ENCODE measurements at places on chromosomes 3 and 15. TPM values are rescaled to one million over a fixed set of nuclear protein-coding genes. Genes with fewer than 3 reads are reported as not detected.
A peak's percentile ranks its signal among the peaks of the same experiment; 100 is the strongest.

CHST13 gene
- total RNA-seq = not detected

WDR53 gene
- 19.5 TPM for total RNA-seq

GRCh38 chr3:48990636-48991469 is 812 bp downstream of the P4HTM start:
- H3K36me3 ChIP-seq = peaks cover 21% of the 10 kb centered on the region
- peak overlapping the region; percentile 95 for H3K27ac ChIP-seq
- no peaks in the 10 kb centered on the region for H3K27me3 ChIP-seq
- peak; percentile 48 for DNase-seq
- H3K4me1 ChIP-seq = peaks cover 58% of the 10 kb centered on the region

DNA sequence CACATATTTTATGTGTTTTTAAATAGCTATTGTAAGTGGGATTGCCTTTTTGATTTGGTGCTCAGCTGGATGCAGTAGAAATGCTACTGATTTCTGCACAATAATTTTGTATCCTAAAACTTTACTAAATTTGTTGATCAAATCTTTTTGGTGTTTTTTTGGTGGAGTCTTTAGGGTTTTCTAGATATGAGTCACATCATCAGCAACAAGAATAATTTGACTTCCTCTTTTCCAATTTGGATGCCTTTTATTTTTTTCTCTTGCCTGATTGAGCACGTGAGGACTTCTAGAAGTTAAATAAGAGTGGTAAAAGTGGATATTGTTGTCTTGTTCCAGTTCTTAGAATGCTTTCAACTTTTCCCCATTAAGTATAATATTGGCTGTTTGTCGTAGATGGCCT is 51.3 kb downstream of the TLNRD1 start:
- peaks cover 9% of the 10 kb centered on the region for H3K27me3 ChIP-seq
- no peak overlapping the region for H3K27ac ChIP-seq
- DNase-seq = no peak
- no peaks in the 10 kb centered on the region for H3K36me3 ChIP-seq
- no peak overlapping the region for H3K4me3 ChIP-seq

DNA sequence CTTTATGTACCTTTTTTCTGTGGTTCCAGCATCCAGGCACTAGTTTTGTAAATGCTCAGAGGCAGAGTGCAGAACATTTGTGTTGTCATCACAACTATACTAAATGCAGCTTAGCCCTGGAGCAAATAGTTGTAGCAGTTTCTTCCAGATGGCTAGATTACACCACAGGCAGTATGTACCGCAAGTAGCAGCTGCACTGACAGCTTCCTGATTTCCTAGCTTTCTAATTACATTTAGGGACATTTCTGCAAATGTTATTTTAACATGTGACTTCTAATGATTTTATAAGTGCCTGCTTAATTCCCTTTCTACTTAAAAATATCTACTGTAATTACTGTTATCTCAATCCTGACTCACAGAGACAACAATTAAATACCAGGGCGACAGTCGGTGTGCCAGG is 106.5 kb downstream of the NR2E3 start:
- no peak overlapping the region for H3K4me3 ChIP-seq
- H3K36me3 ChIP-seq = peaks cover 4% of the 10 kb centered on the region
- no peaks in the 10 kb centered on the region for H3K4me1 ChIP-seq
- no peak for DNase-seq

GRCh38 chr3:194888916-194889315 is 203.2 kb downstream of the FAM43A start:
- no peak for DNase-seq
- peaks cover 6% of the 10 kb centered on the region for H3K4me1 ChIP-seq
- H3K27ac ChIP-seq = no peak overlapping the region
- H3K27me3 ChIP-seq = peaks cover 4% of the 10 kb centered on the region
- H3K4me3 ChIP-seq = no peak overlapping the region

GRCh38 chr3:67037615-67038014 is 39.5 kb downstream of the KBTBD8 start:
- no peak overlapping the region for H3K27ac ChIP-seq
- no peaks in the 10 kb centered on the region for H3K36me3 ChIP-seq
- no peaks in the 10 kb centered on the region for H3K4me1 ChIP-seq
- H3K27me3 ChIP-seq = no peaks in the 10 kb centered on the region
- H3K4me3 ChIP-seq = no peak overlapping the region

- H3K36me3 ChIP-seq = no peaks in the 10 kb centered on the region
- H3K27me3 ChIP-seq = no peaks in the 10 kb centered on the region
- H3K4me1 ChIP-seq = peaks cover 1% of the 10 kb centered on the region
Observed at GRCh38 chr15:50798684-50799083, 33.2 kb upstream of the SPPL2A start.

GRCh38 chr3:127192576-127193232 is at the start of gene PRR23E:
Gene PRR23E (plus strand): TSS chr3:127193131. CDS start chr3:127196686, 3,555 bp downstream.
- peaks cover 13% of the 10 kb centered on the region for H3K27me3 ChIP-seq
- no peaks in the 10 kb centered on the region for H3K4me1 ChIP-seq
- no peak within 1 kb of the TSS for H3K4me3 ChIP-seq
- H3K27ac ChIP-seq = no peak within 1 kb of the TSS
- no peak for DNase-seq

GRCh38 chr3:3288255-3288654 is 108.8 kb upstream of the CRBN start:
- H3K36me3 ChIP-seq = no peaks in the 10 kb centered on the region
- DNase-seq = no peak
- no peaks in the 10 kb centered on the region for H3K27me3 ChIP-seq
- H3K27ac ChIP-seq = no peak overlapping the region
- H3K4me3 ChIP-seq = no peak overlapping the region

- H3K27ac ChIP-seq = no peak overlapping the region
- peaks cover 12% of the 10 kb centered on the region for H3K4me1 ChIP-seq
- no peaks in the 10 kb centered on the region for H3K27me3 ChIP-seq
- H3K4me3 ChIP-seq = no peak overlapping the region
- no peaks in the 10 kb centered on the region for H3K36me3 ChIP-seq
Observed at GRCh38 chr15:56913241-56913640, 5.2 kb upstream of the TCF12 start.

GRCh38 chr15:91231703-91232102 is 131.6 kb downstream of the SV2B start:
- peaks cover 31% of the 10 kb centered on the region for H3K27me3 ChIP-seq
- no peak overlapping the region for H3K4me3 ChIP-seq
- H3K27ac ChIP-seq = no peak overlapping the region
- no peaks in the 10 kb centered on the region for H3K4me1 ChIP-seq
- no peak for DNase-seq

- DNase-seq = no peak
- no peak overlapping the region for H3K27ac ChIP-seq
- no peaks in the 10 kb centered on the region for H3K4me1 ChIP-seq
- H3K36me3 ChIP-seq = no peaks in the 10 kb centered on the region
- peaks cover 3% of the 10 kb centered on the region for H3K27me3 ChIP-seq
Observed at GRCh38 chr15:33844597-33844996, 123.7 kb upstream of the CHRM5 start.

- H3K4me1 ChIP-seq = peaks cover 7% of the 10 kb centered on the region
- no peaks in the 10 kb centered on the region for H3K36me3 ChIP-seq
- no peak overlapping the region for H3K4me3 ChIP-seq
- H3K27ac ChIP-seq = no peak overlapping the region
- H3K27me3 ChIP-seq = no peaks in the 10 kb centered on the region
Observed at GRCh38 chr3:113279686-113280085, 68.3 kb downstream of the BOC start.

GRCh38 chr3:13556917-13557316 is 8.0 kb downstream of the FBLN2 start:
- no peak for DNase-seq
- H3K27ac ChIP-seq = no peak overlapping the region
- peaks cover 32% of the 10 kb centered on the region for H3K27me3 ChIP-seq
- H3K4me1 ChIP-seq = no peaks in the 10 kb centered on the region
- no peaks in the 10 kb centered on the region for H3K36me3 ChIP-seq

DNA sequence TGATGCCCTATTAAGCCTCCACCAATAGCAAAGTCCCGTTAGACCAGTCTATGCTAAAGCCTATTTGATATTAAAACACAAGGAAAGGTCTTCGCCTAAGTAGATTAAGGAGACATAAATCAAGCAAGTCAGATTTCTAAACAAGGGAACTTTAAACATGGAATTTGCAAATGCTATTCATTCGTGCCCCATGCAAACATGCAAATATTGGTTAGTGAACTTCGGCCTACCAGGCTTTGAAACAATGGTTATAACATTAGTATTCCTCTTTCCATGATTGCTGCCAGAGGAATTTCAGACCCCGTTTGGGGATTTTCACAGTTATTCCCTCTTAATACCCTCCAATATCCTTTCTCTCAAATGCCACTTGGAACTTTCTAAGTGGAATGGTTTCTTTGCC is 36.9 kb upstream of the ZNF280D start:
- H3K36me3 ChIP-seq = peaks cover 3% of the 10 kb centered on the region
- peaks cover 27% of the 10 kb centered on the region for H3K4me1 ChIP-seq
- H3K27ac ChIP-seq = no peak overlapping the region
- peaks cover 6% of the 10 kb centered on the region for H3K27me3 ChIP-seq

DNA sequence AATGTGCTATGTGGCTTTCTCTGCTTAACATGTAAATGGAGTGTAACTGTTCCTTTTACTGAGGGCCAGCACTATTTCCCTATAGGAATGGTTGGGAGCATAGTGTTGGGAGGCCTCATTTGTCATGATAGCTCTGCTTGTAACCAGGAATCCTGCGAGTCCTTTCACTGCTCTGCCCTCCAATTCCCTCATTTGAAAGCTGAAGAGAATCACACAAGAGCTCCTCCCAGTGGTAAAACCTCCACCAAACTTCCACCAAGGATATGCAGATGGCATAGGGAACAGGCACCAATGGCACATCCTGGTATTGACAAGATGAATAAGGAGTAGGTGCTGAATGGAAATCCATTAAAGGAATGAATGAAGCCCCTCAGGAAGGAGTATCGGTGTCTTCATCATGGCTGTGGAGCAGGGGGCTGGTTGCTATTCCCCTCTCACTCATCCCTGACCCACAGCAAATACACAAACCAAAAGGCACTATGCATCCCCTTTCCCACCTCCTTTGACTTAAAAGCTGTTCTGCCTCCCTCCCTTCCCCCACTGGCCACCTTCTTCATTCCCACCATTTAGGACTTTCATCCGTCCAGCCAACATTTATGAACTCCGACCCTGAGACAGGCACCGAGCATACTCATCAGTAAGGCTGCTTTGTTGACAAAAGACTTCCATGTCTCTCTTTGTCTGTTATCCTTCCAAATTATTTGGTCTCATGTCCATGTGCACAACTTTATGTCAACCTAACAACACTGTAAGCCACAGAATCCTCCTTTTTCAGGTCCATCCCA is 560.8 kb downstream of the FOXP1 start:
- DNase-seq = no peak
- H3K27me3 ChIP-seq = no peaks in the 10 kb centered on the region
- peaks cover 47% of the 10 kb centered on the region for H3K4me1 ChIP-seq
- no peak overlapping the region for H3K4me3 ChIP-seq
- peak overlapping the region; percentile 46 for H3K27ac ChIP-seq

SLC51B gene
- total RNA-seq = not detected

DNA sequence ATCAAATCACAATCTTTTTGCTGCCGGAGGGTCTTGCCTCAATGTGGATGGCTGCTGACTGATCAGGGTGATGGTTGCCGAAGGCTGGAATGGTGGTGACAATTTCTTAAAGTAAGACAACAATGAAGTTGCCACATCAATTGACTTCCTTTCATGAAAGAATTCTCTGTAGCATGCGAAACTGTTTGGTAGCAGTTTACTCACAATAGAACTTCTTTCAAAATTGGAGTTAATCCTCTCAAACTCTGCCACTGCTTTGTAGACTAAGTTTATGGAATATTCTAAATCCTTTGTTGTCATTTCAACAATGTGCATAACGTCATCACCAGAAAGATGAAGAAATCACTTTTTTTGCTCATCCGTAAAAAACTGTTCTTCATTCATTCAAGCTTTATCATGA is 65.8 kb downstream of the B3GNT5 start:
- peaks cover 2% of the 10 kb centered on the region for H3K36me3 ChIP-seq
- no peaks in the 10 kb centered on the region for H3K27me3 ChIP-seq
- H3K27ac ChIP-seq = peak overlapping the region; percentile 79
- H3K4me3 ChIP-seq = peak overlapping the region; percentile 49
- H3K4me1 ChIP-seq = peaks cover 29% of the 10 kb centered on the region
- peak; percentile 45 for DNase-seq

- no peaks in the 10 kb centered on the region for H3K4me1 ChIP-seq
- no peak for DNase-seq
- H3K27ac ChIP-seq = no peak overlapping the region
- H3K36me3 ChIP-seq = no peaks in the 10 kb centered on the region
- H3K27me3 ChIP-seq = peaks cover 7% of the 10 kb centered on the region
Observed at GRCh38 chr3:170621256-170621655, 35.4 kb upstream of the SLC7A14 start.

- H3K27me3 ChIP-seq = no peaks in the 10 kb centered on the region
- H3K4me3 ChIP-seq = no peak overlapping the region
- no peak for DNase-seq
Observed at GRCh38 chr3:177599326-177599725, 402.0 kb upstream of the TBL1XR1 start.

DNA sequence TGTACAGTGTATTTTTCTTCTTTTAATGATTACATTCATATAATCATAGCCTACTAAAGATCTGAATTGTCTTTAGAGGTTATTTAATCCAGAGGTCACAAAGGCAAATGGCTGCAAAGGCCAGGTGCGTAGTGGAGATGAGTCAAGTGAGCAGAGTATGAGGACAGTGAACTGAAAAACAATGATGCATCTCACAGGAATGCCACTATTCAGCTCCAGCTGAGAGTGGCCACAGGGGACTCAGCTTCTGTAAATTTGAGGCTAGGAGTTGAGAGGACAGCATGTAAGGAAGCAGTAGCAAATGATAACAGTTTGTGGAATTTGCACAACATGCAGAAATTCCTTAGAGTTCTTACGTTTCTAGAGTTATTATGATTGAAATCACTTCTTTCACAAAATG is 50.4 kb downstream of the COL6A5 start:
- no peak overlapping the region for H3K4me3 ChIP-seq
- H3K27ac ChIP-seq = no peak overlapping the region
- no peak for DNase-seq
- H3K27me3 ChIP-seq = peaks cover 2% of the 10 kb centered on the region

GRCh38 chr15:96335411-96336024 is 5.0 kb downstream of the NR2F2 start:
- peaks cover 7% of the 10 kb centered on the region for H3K4me1 ChIP-seq
- no peak overlapping the region for H3K27ac ChIP-seq

GRCh38 chr15:50046159-50046558 is 72.9 kb downstream of the ATP8B4 start:
- peaks cover 18% of the 10 kb centered on the region for H3K36me3 ChIP-seq
- H3K27me3 ChIP-seq = peaks cover 2% of the 10 kb centered on the region
- H3K4me3 ChIP-seq = no peak overlapping the region
- H3K4me1 ChIP-seq = peaks cover 10% of the 10 kb centered on the region

CXCR6 gene
- 18.0 TPM for total RNA-seq

ANKRD34C gene
- total RNA-seq = not detected

GRCh38 chr3:171991166-171991565 is 48.2 kb upstream of the FNDC3B start:
- no peak overlapping the region for H3K27ac ChIP-seq
- peaks cover 5% of the 10 kb centered on the region for H3K4me1 ChIP-seq
- H3K36me3 ChIP-seq = peaks cover 2% of the 10 kb centered on the region
- DNase-seq = no peak

RFTN1 gene
- 57.3 TPM for total RNA-seq

GRCh38 chr15:22888120-22888859 is 49.8 kb downstream of the NIPA2 start:
- no peaks in the 10 kb centered on the region for H3K27me3 ChIP-seq
- no peak overlapping the region for H3K4me3 ChIP-seq
- no peak overlapping the region for H3K27ac ChIP-seq
- no peaks in the 10 kb centered on the region for H3K36me3 ChIP-seq
- no peak for DNase-seq
- H3K4me1 ChIP-seq = peaks cover 7% of the 10 kb centered on the region
